ENCODE measurements at places on chromosomes 7 and 10. TPM values are rescaled to one million over a fixed set of nuclear protein-coding genes. Genes with fewer than 3 reads are reported as not detected.

GIMAP5 gene
- total RNA-seq = 46.7 TPM

KLF14 gene
- not detected for total RNA-seq

GRCh38 chr7:480531-481218, 39.0 kb downstream of the PDGFA start:
- no peaks in the 10 kb centered on the region for H3K4me1 ChIP-seq
- no peak for DNase-seq
- no peaks in the 10 kb centered on the region for H3K36me3 ChIP-seq
- no peak overlapping the region for H3K27ac ChIP-seq
- H3K27me3 ChIP-seq = no peaks in the 10 kb centered on the region
- H3K4me3 ChIP-seq = no peak overlapping the region

GRCh38 chr7:152865011-152865410, 105.5 kb downstream of the ACTR3B start:
- no peaks in the 10 kb centered on the region for H3K36me3 ChIP-seq
- H3K27ac ChIP-seq = no peak overlapping the region
- H3K4me3 ChIP-seq = no peak overlapping the region
- no peak for DNase-seq
- no peaks in the 10 kb centered on the region for H3K27me3 ChIP-seq

DNA sequence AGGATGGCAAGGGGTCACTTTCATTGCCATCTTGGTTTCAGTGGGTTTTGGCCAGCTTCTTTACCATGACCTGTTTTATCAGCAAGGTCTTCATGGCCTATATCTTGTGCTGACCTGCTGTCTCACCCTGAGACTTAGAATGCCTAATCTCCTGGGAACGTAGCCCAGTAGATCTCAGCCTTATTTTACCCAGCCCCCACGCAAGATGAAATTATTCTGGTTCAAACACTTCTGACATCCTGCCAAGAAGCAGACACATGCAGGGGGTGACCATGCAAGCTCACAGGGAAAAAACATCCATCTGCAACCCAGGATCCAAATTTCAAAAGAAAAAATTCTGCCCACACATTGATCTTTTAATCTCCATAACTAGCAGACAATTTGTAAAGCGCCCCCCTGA, 88.4 kb upstream of the EEPD1 start:
- no peaks in the 10 kb centered on the region for H3K4me1 ChIP-seq
- H3K27me3 ChIP-seq = peaks cover 16% of the 10 kb centered on the region

DNA sequence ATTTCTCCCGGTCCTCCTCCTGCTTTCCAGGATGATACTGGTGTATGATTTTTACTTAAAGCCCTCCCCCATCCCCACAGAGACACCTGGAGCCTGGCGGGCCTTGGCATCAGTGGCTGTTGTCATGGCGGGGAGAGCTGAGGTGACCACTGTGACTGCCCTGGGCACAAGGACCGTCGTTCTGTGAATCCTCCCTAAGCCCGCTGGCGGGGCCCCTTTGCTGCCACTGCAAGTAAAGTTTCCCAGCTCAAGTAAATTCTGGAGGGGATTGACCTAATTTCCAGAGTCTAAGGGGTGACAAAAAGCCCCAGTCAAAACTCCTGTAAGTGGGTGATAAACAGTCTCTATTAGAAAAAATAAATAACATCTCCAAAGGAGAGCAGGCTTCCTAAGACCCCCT, 393.2 kb upstream of the PODXL start:
- no peak overlapping the region for H3K4me3 ChIP-seq
- H3K27ac ChIP-seq = no peak overlapping the region
- peaks cover 10% of the 10 kb centered on the region for H3K27me3 ChIP-seq
- H3K4me1 ChIP-seq = peaks cover 4% of the 10 kb centered on the region

DNA sequence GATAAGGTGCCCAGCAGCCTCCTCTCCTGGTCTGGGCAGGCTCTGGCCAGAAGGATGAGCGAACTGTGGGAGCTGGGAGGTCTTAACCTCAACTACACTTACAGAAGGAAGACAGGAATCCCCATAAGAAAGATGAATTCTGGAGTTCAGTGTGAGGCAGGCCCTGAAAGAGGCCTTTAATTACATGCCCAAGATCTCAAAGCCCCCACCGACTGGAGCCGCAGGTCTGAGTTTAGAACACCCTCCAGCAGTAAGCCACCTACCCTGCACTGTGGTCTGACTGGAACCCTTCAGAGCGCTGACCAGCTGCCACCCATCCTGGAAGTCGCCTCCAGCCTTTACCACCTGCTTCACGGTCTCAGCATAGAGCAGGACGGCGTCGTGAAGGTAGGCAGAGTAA, 28.2 kb upstream of the ACSL5 start:
- H3K27ac ChIP-seq = no peak overlapping the region
- DNase-seq = no peak
- H3K4me1 ChIP-seq = no peaks in the 10 kb centered on the region
- no peak overlapping the region for H3K4me3 ChIP-seq

DNA sequence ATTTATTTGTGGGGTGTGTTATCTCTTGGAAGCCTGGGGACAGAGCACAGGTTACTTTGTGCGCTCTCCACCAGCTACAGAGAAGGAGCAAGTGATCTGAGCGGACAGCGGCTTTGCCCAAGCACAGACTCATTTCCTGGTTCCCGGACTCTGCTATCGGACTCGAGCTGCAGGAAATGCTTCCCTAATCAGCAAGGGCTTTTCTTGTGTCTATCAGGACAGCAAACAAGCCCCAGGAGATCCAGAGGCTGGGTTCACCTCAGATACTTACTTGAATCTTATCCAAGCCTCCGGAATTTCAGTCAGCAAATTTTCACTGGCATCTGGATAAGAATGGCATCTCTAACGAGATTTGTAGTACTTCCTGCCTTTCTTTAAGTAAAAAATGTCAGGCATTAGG, 27.8 kb downstream of the MRC1 start:
- no peaks in the 10 kb centered on the region for H3K4me1 ChIP-seq
- no peak overlapping the region for H3K27ac ChIP-seq
- no peak for DNase-seq
- no peaks in the 10 kb centered on the region for H3K36me3 ChIP-seq
- H3K4me3 ChIP-seq = no peak overlapping the region

- H3K27ac ChIP-seq = no peak overlapping the region
- no peak for DNase-seq
- H3K4me3 ChIP-seq = no peak overlapping the region
Measured at GRCh38 chr7:84617265-84618030, 422.9 kb upstream of the SEMA3A start.

Data from activated T-helper 2 cell treated with anti-CD3 and anti-CD28 coated beads, Interferon-gamma antibody, Interleukin-2, Interleukin-4, amounts not matched to agents 10 μg/mL and 5 μg/mL and 100 μg/mL, durations not matched to agents 14 hours and 24 hours and 36 hours (primary cell).